NCI-H2171 (cell line): ENCODE measurements at places on chromosomes 7 and 10.

- DNase-seq: no peak
These were observed 109.3 kb downstream of the SLC25A40 start for GRCh38 chr7:87766827-87767226.

DNA sequence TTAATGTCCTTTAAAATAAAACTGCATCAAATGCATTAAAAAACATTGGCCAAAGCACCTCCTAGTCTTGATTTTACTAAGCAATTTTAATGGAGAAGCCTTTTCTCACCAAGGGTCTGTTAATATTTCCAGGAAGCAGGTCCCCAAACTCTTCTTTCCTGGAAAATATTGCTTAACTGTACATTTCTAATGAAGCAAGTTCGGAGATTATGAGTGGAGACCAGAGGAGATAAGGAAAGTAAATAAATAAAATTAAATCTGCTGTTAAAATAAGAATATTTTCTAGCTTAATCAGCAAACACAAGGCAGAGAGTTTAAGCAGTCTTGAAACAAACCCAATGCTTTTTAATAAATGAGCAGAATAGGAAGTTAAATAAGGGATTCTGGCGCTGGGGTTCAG, 322.4 kb downstream of the PTEN start:
- DNase-seq: no peak

- no peak for DNase-seq
These were observed 150.9 kb downstream of the RGS10 start for GRCh38 chr10:119391440-119392251.

- no peak for DNase-seq
These were observed 71.5 kb upstream of the NANOS1 start for GRCh38 chr10:118957966-118958365.

DNA sequence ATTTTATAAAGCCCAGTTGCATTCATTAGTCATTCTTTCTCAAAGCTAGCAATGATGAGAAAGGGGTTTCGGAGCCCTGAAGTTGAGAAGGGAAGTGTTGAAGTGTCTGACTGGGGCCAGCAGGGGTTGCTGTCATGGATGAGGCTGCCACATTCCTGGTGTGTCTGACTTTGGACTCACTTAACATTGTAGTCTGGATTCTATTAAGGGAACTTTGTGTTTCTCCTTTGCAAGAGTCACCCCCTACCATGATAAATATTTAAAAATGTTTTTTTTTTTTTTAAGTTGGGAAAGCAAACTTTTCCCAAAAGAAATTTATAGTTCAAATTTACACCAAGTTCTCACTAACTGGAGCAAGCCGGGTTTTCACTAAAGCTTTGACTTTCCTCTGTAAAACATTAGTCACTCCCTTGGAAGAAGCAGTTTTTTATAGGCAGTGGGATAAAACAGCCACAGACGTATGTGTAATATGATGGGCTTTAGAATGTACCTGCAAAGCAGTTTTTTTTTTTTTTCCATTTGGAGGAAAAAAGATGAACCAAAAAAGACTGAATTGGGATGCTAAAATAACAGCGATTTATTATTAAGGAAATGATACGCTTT, 243.6 kb downstream of the TWIST1 start:
- no peak for DNase-seq

- no peak for DNase-seq
These were observed 19.4 kb downstream of the PEX1 start for GRCh38 chr7:92508946-92509345.

DNA sequence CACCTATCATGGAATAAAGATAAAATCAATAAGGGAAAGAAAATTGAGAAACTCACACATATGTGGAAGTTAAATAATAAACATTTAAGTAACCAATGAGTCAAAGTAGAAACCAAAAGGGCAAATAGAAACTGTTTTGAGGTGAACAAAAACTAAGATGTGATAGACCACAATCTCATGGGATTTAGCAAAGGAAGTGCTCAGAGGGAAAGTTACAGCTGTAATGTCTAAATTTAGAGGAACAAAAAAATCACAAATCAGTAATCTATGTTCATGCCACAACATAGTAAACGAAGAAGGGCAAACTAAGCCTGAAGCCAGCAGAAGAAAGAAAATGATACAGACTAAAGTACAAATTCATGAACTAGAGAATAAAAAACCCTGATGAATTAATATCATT, 16.3 kb downstream of the CYP3A4 start:
- no peak for DNase-seq

GRCh38 chr10:60663850-60664249, 114.4 kb upstream of the CDK1 start:
- DNase-seq: no peak

- DNase-seq: no peak
These were observed 7.5 kb upstream of the CYTH3 start for GRCh38 chr7:6279937-6280336.

GRCh38 chr7:117862378-117862777, 10.9 kb downstream of the CTTNBP2 start:
- DNase-seq: no peak

DNA sequence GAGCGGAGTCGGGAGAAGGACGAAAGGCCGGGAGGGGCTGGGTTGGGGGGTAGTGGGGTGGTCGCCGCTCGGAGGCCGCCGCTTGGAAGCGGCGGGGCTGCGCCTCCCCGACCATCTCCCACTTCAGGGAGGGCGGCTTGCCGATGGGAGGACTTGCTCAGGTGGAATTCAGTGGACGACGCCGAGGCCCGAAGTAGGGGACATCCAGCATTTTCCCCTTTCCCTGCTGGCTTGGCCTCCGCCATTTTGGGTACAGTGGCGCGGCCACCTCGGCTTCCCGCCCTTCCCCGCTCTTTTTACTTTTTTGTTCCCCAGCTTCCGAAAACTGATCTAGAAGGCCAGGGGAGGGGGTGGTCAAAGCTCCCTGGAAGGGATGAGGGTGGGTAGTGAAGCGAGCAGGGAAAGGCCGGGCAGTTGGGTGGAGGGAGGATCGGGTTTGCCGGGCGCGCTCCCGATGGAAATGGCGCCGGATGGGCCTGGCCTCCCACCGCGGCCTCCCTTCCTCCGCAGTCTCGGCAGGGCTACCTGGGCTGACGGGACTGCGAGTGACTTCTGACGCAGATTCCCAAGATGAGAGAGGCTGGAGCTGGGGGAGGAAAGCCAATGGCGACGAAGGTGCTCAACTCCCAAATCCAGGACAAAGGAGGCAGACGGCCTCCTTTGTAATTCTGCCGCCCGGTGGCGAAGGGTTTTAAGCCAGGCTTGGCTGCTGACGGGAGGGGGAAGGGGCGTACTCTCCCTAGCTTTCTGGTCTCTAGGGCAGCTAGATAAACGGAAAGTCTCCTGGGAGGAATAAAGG, at the start of gene PBLD:
Gene PBLD, minus strand, starts transcription at position 670 of the 799 bp plus-strand sequence. CDS start 26,084 bp downstream, outside the sequence.
- peak; percentile 43 for DNase-seq

- no peak for DNase-seq
These were observed 5.3 kb upstream of the ARHGAP19 start for GRCh38 chr10:97297556-97298222.

DNA sequence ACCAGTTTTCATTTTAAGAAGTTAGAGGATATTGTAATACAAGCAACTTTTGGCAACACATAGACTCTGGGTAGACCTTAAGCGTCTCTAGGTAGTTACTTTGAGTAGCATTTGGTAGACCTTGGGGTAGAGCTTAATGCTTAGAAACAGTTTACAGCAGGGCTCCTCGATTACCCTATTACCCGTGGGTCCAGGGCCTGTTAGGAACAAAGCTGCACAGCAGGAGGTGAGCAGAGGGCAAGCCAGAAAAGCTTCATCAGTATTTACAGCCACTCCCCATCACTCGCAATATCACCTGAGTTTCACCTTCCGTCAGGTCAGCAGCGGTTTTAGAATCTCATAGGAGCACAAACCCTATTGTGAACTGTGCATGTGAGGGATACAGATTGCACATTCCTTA, 173.5 kb downstream of the TSPAN12 start:
- DNase-seq: no peak

DNA sequence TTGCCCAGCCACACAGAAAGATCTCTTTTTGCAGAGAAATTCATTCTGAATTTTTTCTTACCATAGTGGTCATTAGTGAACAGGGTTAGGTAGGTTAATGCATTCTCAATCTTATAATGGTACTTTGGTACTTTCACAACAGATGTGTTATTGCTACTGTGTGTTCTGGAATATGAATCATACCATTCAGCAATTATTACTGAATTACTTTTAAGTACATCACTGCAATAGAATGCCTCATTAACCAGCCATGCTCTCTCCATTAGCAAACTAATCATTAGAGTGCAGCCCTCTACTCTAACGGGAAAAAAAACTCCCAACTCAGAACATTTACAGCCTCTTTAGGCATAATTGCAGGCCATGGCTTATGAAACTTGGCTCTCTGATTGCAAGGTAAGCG, 102.1 kb downstream of the DOCK4 start:
- DNase-seq: no peak

GRCh38 chr10:55283031-55283430, 482.0 kb upstream of the PCDH15 start:
- no peak for DNase-seq

DNA sequence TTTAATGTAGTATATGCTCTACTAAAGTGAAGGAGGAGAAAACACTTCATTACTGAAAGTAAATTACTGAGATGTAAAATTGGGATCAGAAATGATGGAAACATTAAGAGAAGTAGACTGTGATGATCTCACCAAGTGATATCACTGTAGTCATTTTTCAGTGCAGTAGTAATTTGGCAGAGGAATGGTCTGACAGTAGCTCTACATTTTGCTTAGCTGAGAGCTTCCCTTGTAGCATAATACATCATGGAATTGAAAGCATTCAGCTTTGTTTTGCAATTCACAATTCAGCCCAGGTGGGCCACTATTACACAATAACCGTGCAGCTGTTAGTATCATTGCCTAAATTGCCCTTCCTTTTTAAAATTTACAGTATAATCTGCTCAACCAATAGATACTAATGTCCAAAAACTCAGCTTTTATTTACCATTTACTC, 19.4 kb upstream of the CABCOCO1 start:
- no peak for DNase-seq

- no peak for DNase-seq
These were observed 139.3 kb downstream of the C1GALT1 start for GRCh38 chr7:7321681-7322080.

DNA sequence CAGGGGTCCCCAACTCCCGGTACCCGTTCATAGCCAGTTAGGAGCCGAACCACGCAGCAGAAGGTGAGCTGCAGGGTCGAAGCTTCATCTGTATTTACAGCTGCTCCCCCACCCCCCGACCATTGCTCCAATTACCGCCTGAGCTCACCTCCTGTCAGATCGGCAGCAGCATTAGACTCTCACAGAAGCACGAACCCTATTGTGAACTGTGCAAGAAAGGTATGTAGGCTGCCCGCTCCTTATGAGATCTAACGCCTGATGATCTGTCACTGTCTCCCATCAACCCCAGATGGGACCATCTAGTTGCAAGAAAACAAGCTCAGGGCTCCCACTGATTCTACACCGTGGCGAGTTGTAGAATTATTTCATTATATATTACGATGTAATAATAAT, 14.6 kb upstream of the AZGP1 start:
- DNase-seq: no peak

GRCh38 chr7:20798081-20798693, 11.5 kb upstream of the SP8 start:
- DNase-seq: peak; percentile 17

GRCh38 chr7:38142736-38143135, 35.3 kb upstream of the STARD3NL start:
- no peak for DNase-seq

- no peak for DNase-seq
These were observed 158.9 kb upstream of the SP4 start for GRCh38 chr7:21269021-21269420.

GRCh38 chr10:7492660-7493046, 81.8 kb upstream of the SFMBT2 start:
- no peak for DNase-seq

DNA sequence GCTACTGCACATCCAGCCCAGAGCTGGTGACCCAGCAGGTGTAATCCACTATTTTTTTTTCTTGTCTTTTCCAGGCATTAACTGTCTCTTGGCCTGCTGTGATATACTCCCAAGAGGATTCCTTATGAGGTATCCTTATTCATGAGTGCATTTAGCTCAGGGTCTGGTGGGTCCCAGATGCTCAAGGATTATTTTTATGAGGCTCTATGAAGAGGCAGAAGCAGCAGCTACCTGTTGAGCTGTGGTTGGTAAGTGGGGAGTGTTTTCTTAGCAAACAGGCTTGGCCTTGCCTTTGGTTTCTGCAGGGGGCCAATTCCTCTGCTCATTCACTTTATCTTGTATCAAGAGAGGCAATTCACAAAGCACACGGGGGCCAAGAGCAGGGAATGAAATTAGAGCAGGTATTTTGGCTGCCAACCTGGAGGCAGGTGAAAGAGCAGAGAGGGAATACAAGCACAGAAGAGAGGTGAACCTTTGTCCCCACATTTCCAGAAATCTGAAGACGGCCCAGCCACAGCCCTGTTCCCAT, 221.6 kb downstream of the TMEM178B start:
- DNase-seq: peak; percentile 64

- DNase-seq: no peak
These were observed 20.5 kb downstream of the TRIL start for GRCh38 chr7:28937619-28938018.

DNA sequence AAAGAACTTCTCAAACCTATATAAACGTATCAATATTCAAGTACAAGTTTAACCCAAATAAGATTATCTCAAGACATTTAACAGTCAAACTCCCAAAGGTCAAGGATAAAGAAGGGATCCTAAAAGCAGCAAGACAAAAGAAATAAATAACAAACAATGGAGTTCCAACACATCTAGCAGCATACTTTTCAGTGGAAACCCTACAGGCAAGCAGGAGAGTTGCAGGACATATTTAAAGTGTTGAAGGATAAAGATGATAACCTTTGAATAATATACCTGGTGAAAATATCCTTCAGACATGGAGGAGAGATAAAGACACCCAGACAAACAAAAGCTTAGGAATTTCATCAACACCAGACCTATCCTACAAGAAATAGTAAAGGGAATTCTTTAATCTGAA, 82.8 kb downstream of the TES start:
- DNase-seq: no peak

- no peak for DNase-seq
These were observed 12.7 kb downstream of the PTPRE start for GRCh38 chr10:127919418-127920271.

DNA sequence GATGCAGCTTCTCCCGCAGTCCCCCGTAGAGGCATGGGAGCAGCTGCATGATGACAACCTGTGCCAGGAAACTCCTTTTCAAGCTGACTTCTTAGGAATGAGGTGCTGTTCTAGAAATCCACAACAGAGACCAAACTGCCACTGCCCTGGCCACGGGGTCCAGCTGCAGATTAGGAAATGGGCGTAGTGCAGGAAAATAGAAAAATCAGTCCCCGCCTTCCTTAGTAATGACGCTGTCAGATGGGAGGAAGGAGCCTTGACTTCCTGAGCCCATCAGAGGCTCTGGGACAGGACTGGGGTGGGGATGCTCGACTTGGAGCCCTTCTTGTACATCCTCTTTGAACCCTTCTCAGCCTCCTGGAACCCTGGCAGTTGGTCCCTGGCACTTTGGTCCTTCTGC, 227.8 kb upstream of the GRB10 start:
- no peak for DNase-seq

GRCh38 chr7:139645572-139646523, 122.4 kb downstream of the CLEC2L start:
- peak; percentile 66 for DNase-seq

GRCh38 chr10:6647811-6648526, 67.9 kb upstream of the PRKCQ start:
- DNase-seq: no peak
